ENCODE measurements at places on chromosomes 5 and 9. TPM values are rescaled to one million over a fixed set of nuclear protein-coding genes. Genes with fewer than 3 reads are reported as not detected.

- DNase-seq = no peak
Measured at GRCh38 chr5:15682566-15682965, 182.6 kb downstream of the FBXL7 start.

DNA sequence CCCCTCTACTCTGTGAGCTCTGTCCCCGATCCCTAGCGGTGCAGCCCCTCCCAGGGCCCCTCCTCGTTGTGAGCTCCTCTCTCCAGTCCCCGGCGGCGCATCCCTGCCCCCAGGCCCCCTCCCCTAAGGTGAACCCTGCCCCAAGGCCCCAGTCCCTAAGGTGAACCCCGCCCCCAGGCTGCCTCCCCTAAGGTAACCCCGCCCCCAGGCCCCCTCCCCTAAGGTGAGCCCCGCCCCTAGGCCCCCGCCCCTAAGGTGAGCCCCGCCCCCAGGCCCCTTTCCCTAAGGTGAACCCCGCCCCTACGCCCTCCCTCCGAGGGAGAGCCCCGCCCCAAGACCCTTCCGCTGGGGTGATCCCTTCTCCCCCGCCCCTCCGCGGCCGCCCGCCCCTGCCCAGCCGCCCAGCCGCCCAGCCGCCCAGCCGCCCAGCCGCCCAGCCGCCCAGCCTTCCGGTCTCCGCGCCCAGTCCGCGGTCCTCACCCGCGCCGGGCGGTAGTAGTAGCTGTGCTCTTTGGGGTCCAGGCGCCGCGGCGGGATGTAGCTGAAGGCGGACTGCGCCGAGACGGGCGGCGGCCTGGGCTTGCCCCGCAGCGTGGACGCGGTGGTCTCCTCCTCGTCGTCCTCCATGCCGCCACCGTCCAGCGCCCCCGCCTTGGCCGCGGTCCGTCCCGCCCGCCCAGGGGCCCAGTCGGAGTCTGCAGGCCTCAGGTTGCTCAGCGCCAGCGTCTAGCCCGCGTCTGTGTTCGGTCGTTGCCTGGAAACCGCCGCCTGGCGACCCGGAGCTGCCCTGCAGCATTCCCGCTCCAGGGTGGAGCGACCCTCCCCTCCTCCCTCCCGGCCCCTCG is at the start of gene CFAP90:
Gene CFAP90, minus strand, starts transcription at position 739 of the 845 bp plus-strand sequence. Its CDS starts 112 bp downstream, at position 627.
- no peak for DNase-seq

GRCh38 chr5:164597293-164597900 is 1092.0 kb downstream of the MAT2B start:
- no peak for DNase-seq

DNA sequence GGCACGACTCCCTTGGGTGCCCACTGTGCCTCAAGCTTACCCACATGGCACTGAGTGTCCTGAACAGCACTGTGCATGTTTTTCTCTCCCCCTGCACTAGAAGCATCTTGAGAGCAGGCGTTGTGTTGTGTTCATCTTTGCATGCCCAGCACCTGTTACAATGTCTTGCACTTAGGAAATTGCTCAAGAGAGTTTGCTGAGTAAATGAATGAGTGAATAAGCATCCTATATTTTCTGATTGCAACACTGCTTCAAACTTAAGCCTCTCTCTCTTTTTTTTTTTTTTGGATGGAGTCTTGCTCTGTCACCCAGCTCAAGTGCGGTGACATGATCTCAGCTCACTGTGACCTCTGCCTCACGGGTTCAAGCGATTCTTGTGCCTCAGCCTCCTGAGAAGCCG is 94.5 kb downstream of the LMNB1 start:
- DNase-seq = no peak

FOXD4L6 gene
- total RNA-seq = not detected

GRCh38 chr5:154385236-154385512 is 60.6 kb upstream of the SAP30L start:
- DNase-seq = no peak

FAM78A gene
- total RNA-seq = 9.9 TPM

C5orf58 gene
- not detected for total RNA-seq

SLC6A3 gene
- 0.32 TPM for total RNA-seq

- no peak for DNase-seq
Measured at GRCh38 chr9:90830977-90831376, 29.4 kb downstream of the SYK start.

OTULINL gene
- 11.0 TPM for total RNA-seq

DNA sequence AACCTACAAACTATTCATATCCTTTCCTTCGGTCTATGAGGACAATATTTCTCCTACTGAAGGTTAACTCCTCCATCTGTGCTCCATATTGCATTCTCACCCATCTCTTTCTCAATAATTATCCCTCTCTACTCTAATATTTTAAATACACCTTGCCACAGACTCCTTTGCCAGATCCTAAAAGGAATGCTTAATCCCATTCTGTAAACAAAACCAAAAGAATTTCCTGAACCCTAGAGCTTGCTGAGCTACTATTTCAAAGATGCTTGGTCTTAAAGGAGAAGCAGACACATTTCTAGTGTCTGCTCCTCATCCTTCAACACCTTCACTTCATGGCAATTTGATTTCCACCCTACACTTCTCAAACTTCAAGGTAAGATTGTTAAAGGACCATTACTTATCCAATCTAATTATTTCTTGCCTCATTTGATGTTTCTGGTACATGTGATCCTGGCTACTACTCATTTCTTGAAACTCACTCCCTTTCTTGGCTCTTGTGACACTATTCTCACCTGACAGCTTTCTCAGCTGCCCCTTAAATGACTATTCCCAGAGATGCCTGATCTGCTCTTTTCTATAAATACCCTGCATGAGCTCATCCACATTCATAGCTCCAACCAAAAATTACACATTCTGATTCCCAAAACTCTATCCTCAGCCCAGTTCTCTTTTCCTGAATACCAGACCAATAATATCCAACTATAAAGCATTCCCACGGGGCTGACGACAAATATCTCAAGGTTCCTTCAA is 20.2 kb downstream of the HOMER1 start:
- DNase-seq = no peak

DNA sequence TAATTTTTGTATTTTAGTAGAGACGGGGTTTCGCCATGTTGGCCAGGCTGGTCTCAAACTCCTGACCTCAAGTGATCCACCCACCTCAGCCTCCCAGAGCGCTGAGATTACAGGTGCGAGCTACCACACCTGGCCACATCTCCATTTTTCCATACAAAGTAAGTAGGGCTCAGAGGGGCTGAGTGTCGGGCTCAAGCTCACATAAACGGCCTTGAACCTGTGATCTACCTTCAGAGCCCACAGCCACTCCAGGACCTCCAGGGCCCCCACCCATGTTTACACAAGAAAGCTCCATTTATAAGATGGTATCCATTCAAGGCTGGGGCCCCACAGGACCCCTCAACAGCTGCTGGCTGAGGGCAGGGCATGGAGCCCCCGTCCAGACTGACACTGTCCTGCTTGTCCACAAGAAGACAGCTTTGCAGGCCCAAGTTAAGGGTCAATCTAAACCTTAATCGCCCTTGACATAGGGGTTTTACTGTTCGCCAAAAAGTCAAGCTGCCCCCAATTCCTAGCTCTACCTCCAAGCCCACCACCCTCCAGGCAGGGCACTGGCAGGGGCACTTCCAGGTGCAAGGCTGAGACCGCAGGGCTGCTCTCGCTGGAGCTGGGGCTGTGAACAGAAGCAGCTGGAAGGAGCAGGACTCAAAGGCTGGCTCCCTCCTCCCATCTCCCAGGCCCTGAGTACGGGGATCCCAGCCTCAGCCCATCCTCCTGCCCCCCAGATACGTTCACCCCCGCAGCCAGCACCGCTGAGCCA is 18.9 kb downstream of the FAM78A start:
- DNase-seq = no peak

DNA sequence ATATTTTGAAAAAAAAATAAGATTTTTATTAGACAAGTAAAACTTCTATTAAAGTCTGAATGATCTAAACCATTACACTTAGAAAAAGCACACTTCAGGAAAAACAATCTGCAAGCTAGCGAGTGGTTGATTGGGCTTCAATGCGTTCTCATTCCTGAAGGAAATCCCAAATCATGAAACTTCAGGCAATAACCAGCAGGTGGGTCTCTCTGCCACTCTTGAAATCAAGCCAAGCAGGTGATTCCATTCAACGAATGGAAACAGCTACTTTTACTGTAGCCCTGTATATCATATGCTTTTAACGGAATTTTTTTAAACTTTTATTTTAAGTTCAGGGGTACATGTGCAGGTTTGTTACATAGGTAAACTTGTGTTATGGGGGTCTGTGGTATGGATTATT is 234.5 kb upstream of the TRPM3 start:
- no peak for DNase-seq

ACOT12 gene
- total RNA-seq = not detected

- no peak for DNase-seq
Measured at GRCh38 chr9:127123064-127123890, 842 bp upstream of the ANGPTL2 start.

- DNase-seq = no peak
Measured at GRCh38 chr9:121844098-121844497, 192.7 kb downstream of the DAB2IP start.
